Osteocyte (in vitro differentiated cells): ENCODE measurements at places on chromosomes 7 and 10. TPM values are rescaled to one million over a fixed set of nuclear protein-coding genes. Genes with fewer than 3 reads are reported as not detected.
A peak's percentile ranks its signal among the peaks of the same experiment; 100 is the strongest.

DNA sequence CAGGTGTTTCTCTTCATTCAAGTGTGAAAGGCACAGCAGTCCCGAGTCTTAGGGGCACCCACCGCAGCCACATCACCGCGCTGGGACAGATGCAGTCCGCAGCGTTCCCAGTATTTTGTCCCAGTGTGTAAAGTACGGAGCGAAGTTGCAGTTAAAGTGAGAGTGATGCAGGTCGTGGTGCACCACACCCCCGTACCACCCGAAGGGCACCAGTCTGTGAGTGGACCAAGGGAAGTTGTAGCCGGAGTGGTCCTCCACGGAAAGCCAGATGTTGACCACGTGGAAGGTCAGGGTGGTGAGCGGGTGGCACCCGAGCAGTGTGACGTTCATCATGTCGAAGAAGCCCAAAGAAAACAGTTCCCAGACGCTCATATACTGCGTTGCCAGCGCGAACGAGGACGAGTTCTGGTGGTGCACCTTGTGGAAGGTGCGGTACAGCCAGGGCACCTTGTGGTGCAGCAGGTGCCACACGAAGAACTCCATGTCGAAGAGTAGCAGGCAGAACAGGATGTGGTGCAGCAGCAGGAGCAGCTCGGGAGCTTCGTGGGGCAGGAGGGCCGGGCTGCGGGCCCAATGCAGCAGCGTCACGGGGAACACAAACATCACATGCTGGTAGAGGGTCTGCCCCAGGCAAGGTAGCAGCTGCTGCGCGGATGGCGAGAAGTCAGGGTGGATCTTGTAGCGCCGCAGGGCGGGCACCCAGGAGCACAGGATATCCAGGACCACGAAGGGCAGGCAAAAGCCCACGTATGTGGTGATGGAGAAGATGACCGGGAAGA is 526 bp downstream of the CH25H start:
- DNase-seq, result peak; percentile 85
- peak overlapping the region; percentile 72 for H3K4me3 ChIP-seq
- H3K4me1 ChIP-seq, result peaks cover 21% of the 10 kb centered on the region

GRCh38 chr7:94418851-94419250 is 24.2 kb downstream of the COL1A2 start:
- no peak for DNase-seq
- H3K4me3 ChIP-seq, result no peak overlapping the region
- H3K27me3 ChIP-seq, result no peaks in the 10 kb centered on the region
- peaks cover 88% of the 10 kb centered on the region for H3K4me1 ChIP-seq
- H3K27ac ChIP-seq, result peak overlapping the region; percentile 76

- H3K4me3 ChIP-seq, result no peak overlapping the region
- H3K27me3 ChIP-seq, result no peaks in the 10 kb centered on the region
- no peak overlapping the region for H3K27ac ChIP-seq
- no peaks in the 10 kb centered on the region for H3K36me3 ChIP-seq
Observed at GRCh38 chr10:86960003-86960862, 1.8 kb downstream of the SNCG start.

- no peak for DNase-seq
- H3K4me1 ChIP-seq, result peaks cover 24% of the 10 kb centered on the region
- no peaks in the 10 kb centered on the region for H3K27me3 ChIP-seq
Observed at GRCh38 chr10:110802551-110803238, 69.0 kb upstream of the PDCD4 start.

The FAM180A gene
- 0.24 and 0.34 TPM in 2 replicates for total RNA-seq
